ENCODE measurements at places on chromosomes 12 and 14.
A peak's percentile ranks its signal among the peaks of the same experiment; 100 is the strongest.

- peak; percentile 65 for DNase-seq
Observed at GRCh38 chr12:57549909-57550640, at the start of gene KIF5A. Gene KIF5A, plus strand, starts transcription at chr12:57550044. Its CDS starts 228 bp downstream, at chr12:57550272.

- DNase-seq, result no peak
Observed at GRCh38 chr12:53048033-53048779, 1.7 kb upstream of the TNS2 start.

- no peak for DNase-seq
Observed at GRCh38 chr12:38053113-38053512, 263.5 kb upstream of the ALG10B start.

DNA sequence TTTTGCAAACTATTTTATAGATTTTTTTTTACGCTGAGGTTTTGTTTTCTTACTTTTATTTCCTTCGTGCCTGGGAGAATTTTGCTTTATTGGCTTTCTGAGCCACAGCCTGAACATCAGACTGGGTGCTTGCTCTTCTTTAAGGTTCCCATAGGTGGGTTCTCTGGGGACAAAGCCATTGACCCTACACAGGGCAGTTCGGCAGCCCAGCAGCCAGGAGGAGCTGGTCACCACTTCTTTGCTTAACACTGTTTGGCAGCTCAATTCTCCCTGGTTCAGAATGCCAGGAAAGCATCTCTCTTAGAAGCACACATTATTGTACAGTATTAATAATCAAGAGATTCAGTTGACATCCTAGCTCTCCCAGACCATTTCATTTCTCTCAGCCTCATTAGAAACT lies 140.8 kb upstream of the NEDD1 start:
- no peak for DNase-seq

DNA sequence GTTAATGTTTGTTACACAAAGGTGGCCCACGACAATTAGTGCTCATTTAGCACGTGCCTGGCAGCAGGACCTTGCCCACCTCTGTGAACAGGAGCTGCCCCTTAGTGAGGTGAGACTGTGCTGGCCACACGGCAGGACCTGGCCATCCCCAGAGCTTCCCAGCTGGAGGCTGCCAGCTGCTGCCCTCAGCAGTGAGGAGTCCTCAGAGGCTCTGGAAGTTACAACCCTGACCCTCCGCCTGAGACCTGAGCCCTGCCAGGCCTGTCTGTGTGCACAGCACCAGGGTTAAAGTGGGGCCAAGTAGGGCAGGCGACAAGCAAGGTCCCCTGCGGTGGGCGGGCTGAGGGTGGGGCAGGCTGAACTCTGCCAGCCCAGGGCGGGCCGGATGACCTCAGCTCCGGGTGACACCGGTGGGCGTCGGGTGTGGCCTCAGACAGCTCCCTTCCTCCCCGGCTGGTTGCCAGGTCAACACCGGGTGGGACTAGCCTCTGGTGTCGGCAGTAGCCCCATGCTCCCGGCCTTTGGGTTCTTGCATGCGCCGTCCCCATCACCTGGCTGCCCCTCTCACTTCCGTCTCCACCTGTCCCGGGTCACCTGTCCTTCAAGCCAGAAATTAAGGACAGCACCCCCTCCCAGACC lies 9.2 kb upstream of the LBHD2 start:
- peak; percentile 29 for DNase-seq
